Amniotic epithelial cell (primary cell): ENCODE measurements at places on chromosomes 5 and 9.

- DNase-seq, result peak; percentile 41
Measured at GRCh38 chr9:10050016-10050415, 562.8 kb downstream of the PTPRD start.

GRCh38 chr9:124285903-124286291 lies 28.1 kb downstream of the NEK6 start:
- peak; percentile 97 for DNase-seq

GRCh38 chr5:34488984-34489383 lies 167.1 kb upstream of the RAI14 start:
- DNase-seq, result no peak

GRCh38 chr5:57407391-57407790 lies 75.2 kb downstream of the ACTBL2 start:
- DNase-seq, result no peak

DNA sequence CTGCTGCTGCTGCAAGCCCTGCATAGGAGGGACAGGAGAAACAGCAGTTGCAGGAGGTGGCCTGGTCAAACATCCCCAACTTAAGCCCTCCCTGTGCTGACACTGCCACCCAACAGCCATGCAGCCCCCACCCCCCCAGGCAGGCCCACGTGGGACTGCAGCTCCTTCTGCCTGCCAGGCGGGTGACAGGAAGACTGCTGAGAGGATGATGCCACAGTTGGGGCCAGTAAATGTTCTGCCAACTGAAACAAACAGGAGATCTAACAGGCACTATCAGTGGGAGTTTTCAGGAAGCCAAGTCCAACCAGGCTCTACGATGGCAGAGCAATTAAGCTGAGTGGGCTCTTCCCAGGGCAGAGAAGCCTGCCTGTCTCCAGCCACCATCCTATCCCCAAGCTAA lies 31.1 kb downstream of the DIRAS2 start:
- DNase-seq, result no peak

DNA sequence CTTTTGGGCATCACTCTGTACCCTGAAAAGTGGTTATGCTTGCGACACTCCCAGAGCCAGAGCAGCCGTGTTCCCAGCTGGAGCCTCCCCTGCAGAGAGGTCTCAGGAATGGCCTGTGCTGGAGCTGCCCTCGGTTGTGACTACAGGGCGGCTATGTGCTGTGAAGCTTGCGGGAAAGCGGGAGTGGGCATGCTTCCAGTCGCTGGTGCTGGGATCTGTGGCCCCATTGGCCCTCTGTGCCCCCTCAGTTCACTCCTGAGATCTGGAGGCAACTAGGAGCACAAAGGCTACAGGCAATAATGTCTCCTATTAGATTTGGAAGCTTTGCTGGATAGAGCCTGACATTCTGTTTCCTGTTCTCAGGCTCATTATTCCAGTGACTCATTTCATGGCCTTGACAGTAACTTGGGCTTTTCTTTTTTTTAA lies 56.9 kb downstream of the GPR107 start:
- DNase-seq, result peak; percentile 56

DNA sequence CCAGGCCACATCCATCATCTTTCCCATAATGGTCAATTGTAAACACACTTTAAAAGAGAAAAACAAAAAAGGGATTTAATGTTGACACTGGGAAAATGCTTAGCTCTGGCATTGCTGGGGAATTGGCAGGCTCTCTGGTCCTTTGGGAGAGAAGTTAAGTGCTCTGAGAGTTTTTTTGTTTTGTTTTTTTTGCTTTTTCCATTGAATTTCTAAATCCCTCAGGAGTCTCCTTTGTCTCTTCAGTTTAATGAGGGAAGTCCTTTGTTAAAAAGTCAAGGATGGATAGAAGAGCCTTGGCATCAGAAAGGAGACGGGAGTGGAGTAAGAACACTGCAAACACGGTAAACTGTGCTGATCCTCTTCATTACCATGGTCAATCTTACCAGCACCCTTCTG lies 7.1 kb upstream of the HAND1 start:
- DNase-seq, result no peak

- no peak for DNase-seq
Measured at GRCh38 chr5:2697446-2698200, 53.9 kb downstream of the IRX2 start.

GRCh38 chr9:36031774-36032555 lies 4.7 kb upstream of the RECK start:
- DNase-seq, result no peak

DNA sequence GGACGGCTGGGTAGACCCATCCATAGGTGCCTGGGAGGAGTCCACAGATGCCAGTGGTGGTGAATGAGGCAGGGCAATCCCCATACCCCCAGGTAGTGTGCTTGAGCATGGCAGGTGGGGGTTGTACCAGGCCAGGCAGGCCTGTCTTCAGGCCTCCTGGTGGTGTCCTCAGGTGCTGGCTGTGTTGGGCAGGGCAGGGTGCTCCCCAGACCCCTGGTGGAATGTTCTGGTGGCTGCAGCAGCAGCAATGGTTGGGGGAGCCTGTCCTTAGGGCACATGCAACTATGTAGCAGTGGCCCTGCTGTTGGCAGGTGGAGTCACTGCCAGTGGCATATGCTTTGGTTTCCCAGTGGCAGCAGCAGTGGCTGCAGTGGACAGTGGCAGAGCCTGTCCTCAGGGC lies 10.0 kb downstream of the ALG2 start:
- no peak for DNase-seq

DNA sequence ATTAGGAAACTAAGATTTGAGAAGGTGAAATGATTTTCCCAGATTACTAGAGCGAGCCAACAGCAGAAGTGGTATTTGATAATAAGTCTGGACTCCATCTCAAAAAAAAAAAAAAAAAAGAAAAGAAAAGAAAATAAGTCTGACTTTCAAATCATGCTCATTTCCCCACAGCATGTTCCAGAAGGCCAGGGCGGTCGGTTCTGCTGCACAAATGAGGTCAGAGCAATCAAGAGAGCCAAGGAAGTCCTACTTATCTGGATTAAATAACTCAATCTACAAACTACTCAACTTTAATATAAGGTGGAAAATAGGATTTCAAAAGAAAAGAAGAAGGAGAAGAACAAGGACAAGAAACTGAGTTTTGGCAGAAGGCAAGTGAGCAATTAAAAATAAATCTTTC lies 130.4 kb upstream of the RASA1 start:
- DNase-seq, result no peak

GRCh38 chr5:38551030-38552017 lies 5.1 kb downstream of the LIFR start:
- peak; percentile 68 for DNase-seq

DNA sequence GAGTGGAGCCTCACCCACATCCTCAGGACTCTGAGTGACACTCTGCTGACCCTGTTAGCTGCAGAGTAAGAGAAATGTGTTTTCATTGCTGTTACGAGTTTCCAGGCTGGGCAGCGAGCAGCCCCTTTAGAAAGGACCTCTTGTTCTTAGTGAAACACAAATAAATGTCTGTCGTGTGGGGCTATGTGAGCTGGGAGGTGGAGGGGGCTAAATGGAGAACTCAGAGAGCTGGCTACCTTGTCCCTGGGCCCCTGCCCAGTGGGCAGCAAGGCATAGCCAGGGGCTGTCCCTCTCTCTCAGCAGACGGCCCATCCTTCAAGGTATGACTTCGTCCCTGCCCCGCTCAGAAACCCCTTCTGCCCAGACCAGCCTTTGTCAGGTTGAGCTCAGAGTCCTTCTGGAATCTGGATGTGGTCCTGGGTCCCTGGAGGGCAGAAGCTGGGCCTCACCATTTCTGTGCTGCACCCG lies 10.2 kb downstream of the DCANP1 start:
- DNase-seq, result no peak

- DNase-seq, result peak; percentile 12
Measured at GRCh38 chr5:16502866-16503265, 37.3 kb upstream of the ZNF622 start.

DNA sequence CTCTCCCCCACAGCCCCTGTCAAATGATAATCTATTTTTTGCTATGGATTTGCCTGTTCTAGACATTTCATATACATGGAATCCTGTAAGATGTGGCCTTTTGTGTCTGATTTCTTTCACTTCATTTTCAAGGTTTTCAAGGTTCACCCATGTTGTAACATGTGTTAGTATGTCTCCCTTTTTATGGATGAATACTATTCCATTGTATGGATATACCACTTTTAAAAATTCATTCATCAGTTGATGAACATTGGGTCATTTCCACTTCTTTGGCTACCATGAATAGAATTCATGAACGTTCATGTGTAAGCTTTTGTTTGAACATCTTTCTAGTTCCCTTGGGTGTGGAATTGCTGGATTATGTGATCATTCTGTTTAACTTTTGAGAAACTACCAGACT lies 94.7 kb upstream of the ZNF366 start:
- no peak for DNase-seq

GRCh38 chr9:136567651-136568287 lies 21.9 kb upstream of the NOTCH1 start:
- peak; percentile 80 for DNase-seq

DNA sequence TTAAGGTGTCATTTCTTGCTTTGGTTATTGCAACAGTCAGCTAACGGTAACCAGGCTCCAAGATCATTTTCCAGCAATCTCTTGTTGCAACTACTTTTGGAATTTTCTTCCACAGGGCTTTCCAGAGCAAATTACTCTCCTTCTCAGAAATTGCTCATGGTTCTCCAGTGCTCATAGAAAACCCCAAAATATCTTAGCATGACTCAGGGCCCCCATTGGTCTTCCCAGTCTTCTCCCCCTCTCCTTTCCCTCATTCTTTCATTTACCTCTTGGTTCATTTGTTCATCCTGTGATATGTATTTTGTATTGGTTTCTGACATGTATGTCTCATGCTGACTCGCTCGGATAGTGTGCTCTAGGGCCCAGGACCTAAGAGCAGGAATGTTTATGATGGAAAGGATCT lies 35.6 kb downstream of the WWC1 start:
- DNase-seq, result peak; percentile 21

DNA sequence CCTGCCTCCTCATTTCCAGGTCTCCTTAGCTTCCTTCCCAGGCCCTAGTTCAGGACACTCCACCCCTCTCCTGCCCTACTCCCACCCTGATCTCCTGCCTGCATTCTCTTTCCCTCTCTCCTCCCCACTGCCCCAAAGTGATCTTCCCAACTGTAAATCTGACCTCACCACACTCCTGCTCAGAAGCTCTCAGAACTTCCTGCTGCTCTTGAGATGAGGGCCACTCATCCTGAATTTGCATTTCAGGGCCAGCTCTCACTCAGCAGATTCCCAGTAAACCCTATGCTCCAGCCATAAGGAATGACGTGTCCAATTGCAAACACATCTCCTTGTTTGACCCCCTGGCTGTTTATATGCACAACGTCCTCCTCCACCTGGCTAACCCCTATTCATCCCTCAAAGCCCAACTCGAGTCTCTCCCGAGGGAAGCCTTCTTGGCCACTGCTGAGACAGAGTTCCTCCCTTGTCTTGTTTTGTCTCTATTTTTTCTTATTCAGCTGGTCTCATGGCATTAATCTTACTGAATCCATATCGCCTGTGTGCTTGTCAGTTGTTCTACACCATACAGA lies 95.0 kb downstream of the NSG2 start:
- DNase-seq, result no peak

GRCh38 chr9:84111726-84112125 lies 131.1 kb downstream of the RMI1 start:
- peak; percentile 15 for DNase-seq

DNA sequence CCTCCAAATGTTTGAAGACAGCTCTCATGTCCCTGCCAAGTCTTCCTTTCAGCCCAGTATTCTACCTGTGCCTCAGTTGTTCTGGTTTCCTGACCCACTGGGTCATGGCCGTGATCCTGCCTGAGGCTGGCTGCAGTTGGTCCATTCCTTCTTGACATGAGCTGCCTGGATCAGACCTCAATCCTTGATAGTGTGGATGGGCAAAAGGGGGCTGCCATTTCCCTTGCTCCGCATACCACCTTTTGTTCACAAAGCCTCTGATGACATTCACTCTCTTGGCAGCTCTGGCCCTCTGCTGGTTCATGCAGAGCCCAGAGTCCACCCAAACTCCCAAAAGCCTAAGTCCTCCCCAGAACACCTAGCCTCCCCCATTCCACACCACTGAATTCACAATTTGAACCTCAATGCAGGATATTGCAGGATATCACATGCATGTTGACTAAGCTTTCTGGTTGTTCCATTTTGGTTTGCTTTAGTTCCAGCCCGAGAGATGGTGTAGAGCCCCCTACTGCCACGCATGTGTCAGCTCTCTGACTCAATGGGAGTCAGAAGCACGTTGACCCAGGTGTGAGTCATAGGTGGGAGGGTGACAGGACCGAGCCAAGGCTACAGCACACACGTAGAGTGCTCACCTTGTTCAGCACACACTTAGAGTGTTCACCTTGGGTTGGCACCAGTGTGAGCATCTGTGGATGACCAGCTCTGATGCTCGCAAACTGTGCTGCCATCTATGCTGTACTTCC lies 137.2 kb downstream of the MTX3 start:
- peak; percentile 12 for DNase-seq

GRCh38 chr9:12640866-12641636 lies 52.1 kb upstream of the TYRP1 start:
- DNase-seq, result no peak

DNA sequence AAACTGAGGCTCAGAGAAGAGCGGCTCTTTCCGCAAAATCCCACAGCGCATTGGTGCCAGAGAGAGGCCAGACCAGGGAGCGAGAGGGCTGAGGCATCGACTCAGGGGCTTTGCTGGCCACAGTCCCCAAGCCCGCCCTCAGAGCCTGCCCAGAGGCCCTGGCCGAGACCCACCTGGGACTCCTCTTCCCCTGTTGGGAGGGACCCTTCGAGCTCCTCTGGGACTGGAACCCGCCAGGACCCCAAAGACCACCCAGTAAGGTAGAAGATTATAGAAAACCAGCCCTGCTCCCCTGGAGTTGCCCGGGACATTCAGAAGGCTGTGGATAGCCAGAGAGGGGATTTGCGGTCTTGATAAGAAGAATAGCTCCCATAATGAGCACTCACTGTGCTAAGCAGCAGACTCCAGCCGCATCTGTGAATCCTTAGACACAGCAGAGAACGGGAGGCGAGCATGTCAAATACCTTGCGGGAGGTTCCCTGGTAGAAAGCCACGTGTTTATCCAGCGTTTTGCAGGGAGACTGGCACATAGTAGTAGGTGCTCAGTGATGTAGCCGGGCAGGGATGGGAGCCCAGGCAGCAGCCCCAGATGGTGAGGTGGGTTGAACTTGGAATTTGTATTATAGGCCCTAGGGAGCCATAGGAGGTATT lies 651 bp upstream of the AK1 start:
- DNase-seq, result peak; percentile 92

DNA sequence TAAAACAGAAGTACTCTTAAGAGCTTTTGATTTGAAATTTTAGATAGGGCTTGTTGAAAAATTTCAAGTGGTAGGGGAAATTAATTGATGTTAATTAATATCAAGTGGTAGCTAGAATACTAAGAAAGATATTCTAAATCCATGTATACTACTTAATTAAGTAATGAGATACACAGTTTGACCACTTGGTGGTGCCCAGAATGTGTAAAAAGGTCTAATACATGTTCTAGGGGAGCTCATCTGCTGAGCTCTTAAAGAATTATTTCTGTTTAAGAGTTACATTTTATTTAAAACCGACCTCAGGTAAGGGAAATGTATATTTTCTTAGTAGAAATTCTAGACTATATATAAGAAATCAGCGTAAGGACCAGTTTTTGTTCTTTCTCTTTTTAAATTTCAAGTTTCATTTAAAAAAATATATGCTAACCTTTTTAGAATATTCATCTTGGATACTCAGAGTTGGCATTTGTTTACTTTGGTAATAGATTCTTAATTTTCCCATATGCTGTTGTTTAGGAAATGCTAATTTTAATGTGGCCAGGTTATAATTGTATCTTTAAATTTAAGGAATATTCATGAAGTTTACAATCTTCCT lies 61.5 kb downstream of the LNPEP start:
- DNase-seq, result peak; percentile 66
